ENCODE measurements at places on chromosomes 11 and 22.
A peak's percentile ranks its signal among the peaks of the same experiment; 100 is the strongest.

GRCh38 chr22:50143096-50143495 is 27.4 kb upstream of the PANX2 start:
- no peak for DNase-seq

GRCh38 chr11:45654231-45655011 is 11.0 kb downstream of the CHST1 start:
- no peak for DNase-seq

DNA sequence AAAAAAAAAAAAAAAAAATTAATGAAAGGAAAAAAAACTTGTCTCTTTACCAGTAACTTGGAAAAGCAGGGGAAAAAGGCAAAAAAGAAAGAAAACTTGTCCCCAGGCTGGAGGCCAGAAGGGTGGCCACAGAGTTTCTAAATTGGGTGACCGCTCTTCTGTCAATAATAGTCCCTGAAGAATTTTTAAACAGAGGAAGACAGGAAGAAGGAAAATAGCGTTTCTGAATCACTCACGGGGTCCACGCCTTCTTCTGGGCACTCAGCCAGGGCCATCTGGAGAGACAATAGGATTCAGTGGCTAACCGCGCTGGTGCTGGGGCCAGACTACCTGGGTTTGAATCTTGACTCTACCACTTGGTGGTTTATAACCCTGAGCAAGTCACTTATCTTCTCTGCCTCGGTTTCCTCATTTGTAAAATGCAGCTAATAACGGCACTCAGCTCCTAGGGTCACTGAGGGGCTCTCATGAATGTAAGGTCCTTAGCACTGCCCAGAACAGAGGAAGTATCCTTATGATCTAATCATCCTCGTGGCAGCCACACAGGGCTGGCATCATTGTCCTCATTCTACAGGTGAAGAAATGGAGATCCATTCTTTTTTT is 7.0 kb downstream of the C11orf86 start:
- no peak for DNase-seq

DNA sequence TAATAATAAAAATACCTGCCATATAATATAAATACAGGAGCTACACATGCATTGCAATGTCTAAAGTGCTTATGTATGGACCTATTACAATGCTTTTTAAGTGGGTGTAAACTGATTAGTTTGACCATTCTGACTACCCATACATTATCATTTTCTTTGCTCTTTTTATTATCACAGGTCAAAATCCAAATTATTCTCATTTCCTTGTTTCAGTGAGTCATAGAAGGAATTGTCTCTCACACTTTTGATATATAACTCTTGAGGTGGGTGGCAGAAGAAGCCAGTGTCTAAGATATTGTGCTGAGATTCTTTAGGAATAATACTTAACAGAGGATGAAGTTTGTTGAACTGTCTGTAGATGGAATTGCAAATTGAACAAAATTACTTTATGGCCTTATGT is 35.6 kb downstream of the GAS2 start:
- DNase-seq = no peak

GRCh38 chr22:36856121-36856791 is 4.5 kb upstream of the NCF4 start:
- DNase-seq = peak; percentile 85

DNA sequence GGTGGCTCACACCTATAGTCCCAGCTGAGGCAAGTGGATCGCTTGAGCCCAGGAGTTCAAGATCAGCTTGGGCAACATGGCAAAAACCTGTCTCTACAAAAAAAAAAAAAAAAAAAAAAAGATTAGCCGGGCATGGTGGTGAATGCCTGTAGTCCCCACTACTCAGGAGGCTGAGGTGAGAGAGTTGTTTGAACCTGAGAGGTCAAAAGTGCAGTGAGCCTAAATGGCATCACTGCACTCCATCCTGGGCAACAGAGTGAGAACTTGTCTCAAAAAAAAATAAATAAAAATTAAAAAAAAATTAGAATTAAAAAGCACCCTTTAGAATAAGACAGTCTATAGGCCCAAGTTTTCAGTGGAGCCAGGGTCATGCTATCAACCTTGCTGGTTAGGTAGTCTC is 95.5 kb downstream of the PDHX start:
- no peak for DNase-seq

DNA sequence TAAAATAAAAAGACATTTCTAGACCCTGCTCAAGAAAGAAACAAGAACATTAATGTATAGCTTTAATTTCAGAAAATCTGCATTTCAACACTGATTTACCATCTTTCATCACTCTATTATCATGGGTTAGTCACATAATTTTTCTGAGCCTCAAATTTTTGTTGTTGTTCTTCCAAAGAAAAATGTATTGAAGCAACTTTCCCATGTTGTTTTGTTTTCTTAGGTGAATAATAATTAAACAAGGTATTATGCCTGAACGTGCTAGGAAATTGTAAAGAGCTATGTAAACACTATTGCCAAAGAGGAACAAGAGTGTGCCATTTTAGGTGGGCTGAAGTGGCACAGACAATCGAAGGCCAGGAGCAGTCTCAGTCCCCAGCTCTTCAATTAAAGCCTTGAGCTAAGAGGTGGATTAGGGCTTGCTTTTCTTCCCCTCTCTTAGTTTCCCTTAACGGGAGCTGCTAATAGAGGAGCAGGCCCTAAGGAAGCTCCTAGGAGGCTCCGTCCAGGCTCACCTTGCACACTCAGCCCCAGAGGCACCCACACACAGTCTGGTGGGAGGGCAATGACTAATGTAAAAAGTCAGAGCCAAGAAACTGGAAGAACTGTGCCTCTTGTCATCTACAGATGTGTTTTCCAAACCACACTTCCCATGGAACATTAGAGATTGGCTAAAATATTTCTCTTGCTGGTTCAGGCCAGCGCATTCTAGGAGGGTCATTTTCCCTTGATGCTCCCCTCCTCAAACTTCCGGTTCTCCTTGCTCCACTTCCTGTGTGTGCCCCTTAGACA is 8.8 kb upstream of the UBASH3B start:
- no peak for DNase-seq

- DNase-seq = no peak
These were observed 1013.9 kb downstream of the TBC1D22A start for GRCh38 chr22:47776329-47776728.

DNA sequence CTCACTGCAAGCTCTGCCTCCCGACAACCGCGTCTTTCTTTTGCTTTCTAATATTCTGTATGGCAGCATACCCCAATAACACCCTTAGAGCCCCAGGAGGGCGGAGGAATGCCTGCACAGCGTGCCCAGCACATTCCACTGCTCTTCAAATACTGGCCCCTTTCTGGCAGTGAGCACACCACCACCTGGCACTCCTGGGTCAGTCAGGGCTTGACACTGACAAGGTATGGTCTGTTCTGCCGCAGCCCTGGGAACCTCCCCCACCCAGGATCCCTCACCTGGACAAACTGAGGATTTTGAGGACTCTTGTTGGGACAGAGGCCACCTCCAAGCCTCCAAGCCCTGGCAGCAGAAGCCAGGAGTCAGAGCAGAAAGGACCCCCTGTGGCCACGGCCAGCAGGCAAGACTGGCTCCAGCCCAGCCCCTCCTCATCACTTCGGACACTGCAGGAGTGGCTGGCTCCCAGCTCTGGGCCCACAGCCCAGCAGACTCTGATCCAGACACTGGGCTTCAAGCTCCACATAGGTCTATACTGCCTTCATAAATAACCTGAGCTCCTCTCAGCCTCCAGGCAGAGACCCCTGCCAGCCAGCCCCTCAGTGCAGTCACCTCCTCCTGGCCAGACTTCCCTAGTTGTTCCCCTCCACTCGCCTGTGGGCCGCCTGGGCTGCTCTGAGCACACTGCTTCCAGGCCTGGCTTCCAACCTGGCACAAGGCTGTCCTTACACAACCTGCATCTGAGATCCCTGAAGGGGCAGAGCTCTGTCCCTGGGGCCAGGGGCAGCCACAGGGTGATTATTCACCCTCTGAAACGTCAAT is 14.5 kb downstream of the CARS1 start:
- DNase-seq = no peak

GRCh38 chr11:45811109-45811435 is 6.1 kb downstream of the SLC35C1 start:
- no peak for DNase-seq

DNA sequence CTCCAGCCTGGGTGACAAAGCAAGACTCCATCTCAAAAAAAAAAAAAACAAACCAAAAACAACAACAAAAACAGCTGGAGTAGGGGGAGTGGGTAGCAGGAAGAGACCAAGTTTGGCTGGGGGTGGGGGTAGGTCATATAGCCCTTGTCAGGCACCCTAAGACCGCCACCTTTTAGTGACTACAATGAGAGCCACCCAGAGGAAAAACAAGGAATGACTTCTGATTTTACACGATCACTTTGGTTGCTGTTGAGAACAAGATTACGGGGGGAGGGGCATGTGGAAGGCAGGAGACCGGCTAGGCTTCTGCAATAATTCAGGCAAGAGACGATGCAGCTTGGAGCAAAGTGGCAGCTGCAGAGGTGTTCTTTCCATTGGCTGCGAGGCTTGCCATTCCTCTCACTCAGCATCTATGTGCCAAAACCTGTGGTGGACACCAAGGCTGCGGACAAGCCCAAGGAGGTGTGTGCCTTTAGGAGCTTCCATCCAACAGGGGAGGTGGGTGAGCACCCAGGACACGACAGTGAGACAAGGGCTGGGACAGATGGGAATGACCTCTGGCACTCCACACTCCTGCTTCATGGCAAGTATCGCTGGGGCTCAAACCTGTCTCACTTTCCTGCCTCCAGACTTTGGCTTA is 1.7 kb downstream of the RPS19BP1 start:
- no peak for DNase-seq

GRCh38 chr11:91783173-91783572 is 441.4 kb upstream of the FAT3 start:
- DNase-seq = no peak

DNA sequence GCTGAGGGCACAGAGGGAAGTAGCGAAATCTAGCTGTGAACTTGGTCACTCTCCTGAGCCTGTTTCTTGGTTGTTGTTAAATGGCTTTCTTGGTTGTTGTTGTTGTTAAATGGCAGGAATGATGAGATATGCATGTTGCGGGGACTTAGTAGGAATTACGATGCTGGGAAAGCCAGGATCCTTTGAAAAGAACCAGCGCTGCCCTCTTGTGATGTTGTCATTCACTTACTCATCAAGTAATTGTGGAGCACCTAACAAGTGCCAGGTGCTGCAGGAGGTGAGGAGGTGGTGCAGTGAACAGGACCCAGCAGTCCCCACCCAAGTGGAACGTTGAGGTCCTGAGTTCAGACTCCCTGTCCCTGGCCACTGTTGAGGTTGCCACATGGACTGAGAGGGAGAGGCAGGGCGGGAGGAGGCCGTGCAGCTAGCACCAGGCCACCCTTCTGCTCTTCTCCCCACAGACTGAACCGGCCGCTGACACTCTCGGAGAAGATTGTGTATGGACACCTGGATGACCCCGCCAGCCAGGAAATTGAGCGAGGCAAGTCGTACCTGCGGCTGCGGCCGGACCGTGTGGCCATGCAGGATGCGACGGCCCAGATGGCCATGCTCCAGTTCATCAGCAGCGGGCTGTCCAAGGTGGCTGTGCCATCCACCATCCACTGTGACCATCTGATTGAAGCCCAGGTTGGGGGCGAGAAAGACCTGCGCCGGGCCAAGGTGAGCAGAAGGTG is 36.8 kb downstream of the POLR3H start:
- no peak for DNase-seq

- DNase-seq = no peak
These were observed 7.1 kb downstream of the P2RY2 start for GRCh38 chr11:73225001-73225686.

- DNase-seq = no peak
These were observed 12.5 kb downstream of the NNMT start for GRCh38 chr11:114308689-114309089.

DNA sequence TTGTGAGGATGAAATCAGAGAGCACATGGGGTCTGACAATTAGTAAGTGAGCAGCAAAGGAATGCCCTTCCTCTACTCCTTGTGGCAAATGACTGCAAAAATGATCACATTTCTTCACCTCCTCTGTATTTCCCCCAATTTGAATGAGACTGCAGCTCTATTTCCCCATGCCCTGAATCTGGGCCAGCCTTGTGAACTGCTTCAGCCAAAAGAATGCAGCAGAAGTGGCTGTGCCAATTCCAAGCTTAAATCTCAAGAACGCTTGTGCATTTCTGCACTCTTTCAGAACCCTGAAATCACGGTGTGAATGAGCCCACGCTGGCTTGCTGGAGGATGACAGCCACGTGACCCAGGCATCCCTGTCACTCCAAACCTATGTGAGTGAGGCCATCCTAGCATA is 9.9 kb downstream of the SLC43A3 start:
- DNase-seq = no peak

DNA sequence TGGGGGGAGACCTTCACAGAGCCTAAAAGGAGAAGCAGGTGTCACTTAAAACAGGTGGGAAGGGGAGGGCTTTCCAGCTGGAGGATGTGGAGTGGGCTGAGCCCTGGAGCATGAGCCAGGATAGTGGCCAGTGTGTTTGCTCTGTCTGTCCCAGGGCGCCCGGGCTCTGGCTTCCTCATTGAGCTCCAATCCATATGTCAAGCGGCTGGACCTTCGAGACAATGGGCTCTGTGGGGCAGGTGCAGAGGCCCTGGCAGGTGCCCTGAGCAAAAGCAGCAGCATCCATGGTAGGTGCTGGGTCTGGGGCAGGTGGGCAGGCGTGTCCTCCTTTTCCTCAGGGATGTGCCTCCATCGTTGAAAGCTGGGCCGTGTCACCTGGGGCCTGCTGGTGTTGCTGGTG is 2.0 kb downstream of the LRRC74B start:
- DNase-seq = no peak

DNA sequence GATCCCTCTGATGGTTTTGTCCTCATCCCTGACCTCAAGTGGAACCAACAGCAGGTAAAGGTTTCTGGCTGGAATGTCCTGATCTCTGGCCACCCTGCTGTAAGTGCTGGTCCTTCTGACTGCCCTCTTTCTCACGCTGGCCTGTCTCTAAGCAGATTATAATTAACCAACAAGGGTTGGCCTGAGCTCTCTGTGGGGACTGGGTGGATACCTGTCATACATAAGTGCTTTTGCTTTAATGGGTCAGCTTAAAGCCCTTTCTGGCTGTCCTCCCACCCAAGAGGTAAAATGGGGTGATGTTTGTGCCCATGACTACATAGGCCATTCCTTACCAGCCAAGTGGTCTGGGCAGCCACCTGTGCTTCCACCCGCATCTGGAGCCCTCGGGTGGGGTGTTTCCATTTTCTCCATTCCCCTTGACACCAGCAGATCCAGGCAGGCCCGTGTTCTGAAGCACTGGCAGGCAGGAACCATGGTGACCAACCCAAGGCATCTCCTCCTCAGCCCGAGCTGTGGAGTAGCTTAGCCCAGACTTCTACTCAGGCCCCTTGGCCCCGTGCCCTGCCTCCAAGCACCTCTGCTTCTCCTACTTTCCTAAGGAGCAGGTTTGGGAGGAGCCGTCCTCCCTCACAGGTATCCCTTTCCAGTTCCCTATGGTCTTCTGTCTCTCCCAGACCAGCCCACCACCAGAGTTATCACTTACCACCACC is 17.0 kb upstream of the ST3GAL4 start:
- DNase-seq = no peak

Data from stimulated activated CD4-positive, alpha-beta T cell treated with anti-CD3 and anti-CD28 coated beads, Interleukin-2, amount 100 ng/mL, for 4 hours (primary cell).